T1000 (cell line): ENCODE measurements at places on chromosomes 13 and 19.
A peak's percentile ranks its signal among the peaks of the same experiment; 100 is the strongest.

DNA sequence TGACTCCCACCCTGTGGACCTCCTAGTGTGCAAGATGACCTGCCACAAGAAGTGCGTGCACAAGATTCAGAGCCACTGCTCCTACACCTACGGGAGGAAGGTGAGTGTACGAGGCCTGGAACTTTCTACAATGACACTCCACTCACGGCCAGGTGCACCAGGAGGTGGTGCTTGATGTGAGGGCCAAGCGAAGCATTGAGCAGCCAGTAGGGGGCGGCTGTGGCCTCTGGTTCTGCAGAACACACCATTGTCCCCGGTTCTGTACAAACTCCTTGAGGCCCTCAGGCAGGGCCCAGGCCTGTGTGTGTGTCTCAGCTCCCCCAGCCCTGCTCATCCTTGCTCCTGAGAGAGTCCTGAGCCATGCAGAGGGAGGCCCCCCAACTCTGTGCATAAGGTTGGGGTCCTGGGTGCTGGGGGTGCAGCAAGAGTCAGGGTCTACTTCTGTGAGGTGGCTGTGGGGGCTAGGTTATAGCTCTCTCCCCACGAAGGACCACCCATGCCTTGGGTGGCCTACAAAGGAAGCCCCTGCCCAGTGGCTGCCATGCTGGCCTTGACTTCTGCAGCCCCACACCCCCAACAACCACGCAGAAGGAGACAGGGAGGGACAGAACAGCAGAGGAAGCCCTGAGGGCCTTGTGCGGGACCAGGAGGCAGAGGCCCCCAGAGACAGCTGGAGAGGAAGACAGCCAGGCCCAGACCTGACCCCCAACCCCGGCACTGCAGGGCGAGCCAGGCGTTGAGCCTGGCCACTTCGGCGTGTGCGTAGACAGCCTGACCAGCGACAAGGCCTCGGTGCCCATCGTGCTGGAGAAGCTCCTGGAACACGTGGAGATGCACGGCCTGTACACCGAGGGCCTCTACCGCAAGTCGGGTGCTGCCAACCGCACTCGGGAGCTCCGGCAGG lies 9.7 kb upstream of the USE1 start:
- no peak for DNase-seq

GRCh38 chr13:84500016-84500415 lies 617.7 kb upstream of the SLITRK1 start:
- DNase-seq, result no peak

DNA sequence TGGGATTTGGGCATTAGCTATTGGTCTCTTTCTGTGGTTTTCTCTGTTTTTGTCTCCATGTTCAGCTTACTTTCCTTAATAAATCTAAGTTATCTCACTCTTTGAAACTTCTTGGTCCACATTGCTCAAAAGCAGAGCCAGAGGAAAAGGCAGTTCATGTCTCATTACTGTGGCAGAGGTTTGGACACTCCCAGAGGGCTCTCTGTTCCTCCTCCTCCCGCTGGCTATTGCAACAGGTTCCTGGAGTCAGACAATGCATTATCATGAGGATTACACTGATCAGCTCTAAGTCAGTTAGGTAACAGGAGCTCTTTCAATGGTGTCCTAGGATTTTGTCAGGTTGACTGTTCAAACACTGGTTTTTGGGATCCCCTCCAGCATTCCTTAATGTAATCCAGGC lies 298.8 kb downstream of the NDFIP2 start:
- no peak for DNase-seq

GRCh38 chr19:51440846-51441409 lies 17.3 kb downstream of the SIGLEC8 start:
- no peak for DNase-seq

DNA sequence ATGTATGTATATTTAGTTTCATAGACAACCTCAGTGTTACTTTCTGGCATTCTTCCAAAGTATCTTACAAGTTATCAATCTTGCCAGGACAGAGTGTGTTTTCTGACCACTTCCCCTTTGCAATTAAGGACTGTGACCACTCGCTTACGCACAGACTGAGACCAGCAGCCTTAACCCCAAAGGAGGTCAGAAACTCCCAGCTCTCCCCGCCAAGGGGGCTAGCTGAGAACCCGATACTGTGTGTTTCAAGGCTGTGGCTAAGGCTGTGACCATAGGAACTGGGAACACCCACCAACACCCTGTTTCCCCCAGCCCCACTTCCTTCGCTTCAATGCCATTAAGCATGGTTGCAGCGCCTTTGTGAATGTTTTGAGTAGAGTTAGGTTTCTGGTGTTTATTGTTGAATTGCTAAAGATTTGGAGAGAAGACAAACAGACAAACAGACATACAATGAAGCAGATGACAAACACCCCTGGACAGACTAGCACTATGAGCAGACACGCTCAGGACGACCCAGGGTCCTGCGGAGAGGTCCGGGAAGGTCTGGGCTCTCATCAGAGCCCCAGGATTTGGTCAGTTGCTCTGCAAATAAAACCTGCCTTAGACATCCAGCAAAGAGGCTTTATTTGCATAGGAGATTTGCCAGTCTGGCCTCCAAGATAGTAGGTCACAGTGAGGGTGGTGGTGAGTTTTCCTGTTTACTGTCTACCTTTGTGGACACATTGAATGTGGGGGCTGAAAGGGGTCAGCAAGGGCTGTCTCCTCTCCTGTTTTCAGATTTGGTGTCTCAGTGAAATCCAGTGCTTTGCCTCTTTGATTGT lies 25.0 kb upstream of the TNFSF11 start:
- no peak for DNase-seq

DNA sequence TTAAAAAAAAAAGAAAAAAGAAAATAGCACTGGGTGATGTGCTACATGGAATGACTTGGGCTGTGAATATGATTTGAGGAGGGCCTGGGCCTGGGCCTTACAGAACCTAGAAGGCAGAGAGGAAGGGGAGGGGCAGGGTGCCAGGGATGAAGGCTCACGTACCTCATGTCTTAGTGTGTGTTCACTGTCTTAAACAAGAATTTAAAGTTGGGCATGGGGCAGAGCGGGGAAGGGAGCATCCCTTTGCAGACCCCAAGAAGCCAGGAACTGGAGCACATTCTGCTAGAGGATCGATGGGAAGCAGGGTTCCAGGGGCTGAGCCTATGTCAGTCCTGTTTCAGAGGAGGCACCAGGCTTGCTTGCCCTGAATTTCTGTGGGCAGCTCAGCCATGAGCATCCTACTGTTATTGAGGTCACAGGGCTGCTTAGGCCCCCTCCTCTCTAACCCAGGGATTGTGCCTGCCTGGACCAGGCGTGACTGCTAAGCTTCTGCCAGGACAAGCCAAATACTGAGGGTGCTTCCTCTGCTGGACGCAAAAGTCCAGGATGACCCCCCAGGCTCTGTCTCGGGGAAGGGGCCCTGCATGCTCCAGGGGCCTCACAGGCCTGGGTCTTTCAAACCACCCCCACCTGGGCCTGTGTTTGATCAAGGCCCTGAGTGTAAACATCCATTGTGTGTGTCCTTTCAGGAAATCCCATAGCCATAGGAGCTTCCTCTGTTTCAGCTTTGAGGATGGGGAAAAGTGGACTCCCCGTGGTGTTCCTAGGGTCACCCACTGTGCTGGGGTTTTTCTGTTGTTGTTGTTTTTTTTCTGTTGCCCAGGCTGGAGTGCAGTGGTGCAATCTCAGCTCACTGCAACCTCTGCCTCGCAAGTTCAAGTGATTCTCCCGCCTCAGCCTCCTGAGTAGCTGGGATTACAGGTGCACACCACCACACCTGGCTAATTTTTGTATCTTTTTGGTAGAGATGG lies 4.8 kb downstream of the LSR start:
- DNase-seq, result no peak

GRCh38 chr13:32642858-32643257 lies 56.6 kb downstream of the PDS5B start:
- DNase-seq, result no peak

- peak; percentile 89 for DNase-seq
Observed at GRCh38 chr19:37468961-37469777, at the start of gene ZNF570. ZNF570 (plus strand) TSS chr19:37469356; CDS start chr19:37470355, 999 bp downstream.

- DNase-seq, result no peak
Observed at GRCh38 chr13:100738176-100738855, 63.7 kb upstream of the TMTC4 start.

DNA sequence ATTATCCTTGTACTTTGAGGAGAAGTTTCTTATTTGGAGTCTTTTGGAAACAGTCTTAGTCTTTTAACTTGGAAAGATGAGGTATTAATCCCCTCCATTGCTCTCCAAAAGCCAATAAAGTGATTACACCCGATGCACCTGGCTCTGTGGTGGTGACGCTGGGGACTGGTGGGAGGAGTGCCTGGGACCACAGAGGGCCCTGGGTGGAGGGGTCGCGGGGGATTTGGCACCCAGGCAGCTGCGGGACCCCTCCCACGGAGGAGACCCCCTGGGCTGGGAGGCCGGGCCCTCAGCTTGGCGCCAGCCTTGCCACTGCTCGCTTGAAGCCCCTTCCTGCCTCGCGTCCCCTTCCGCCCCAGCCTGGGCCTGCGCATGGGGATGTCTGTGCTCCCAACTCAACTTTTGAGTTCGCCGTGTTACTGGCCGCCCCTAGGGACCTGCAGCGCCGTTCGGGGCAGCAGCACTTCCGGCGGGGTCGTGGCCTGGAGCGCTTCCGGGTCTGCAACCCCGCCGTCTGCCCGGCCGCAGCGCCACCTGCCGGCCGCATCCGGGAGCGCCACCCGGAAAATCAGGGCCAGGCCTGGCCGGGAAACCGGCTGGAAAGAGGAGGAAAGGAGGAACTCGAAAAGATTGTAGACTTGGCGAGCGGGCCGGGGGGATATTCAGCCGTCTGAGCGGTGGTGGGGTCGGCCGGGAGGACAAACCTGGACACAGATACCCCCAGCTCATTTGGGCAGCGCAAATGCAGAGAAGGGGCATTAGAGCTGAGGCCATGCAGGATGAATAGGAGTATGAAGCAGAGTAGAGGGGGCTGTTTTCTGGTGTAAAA lies 8.4 kb downstream of the PEAK3 start:
- peak; percentile 78 for DNase-seq

DNA sequence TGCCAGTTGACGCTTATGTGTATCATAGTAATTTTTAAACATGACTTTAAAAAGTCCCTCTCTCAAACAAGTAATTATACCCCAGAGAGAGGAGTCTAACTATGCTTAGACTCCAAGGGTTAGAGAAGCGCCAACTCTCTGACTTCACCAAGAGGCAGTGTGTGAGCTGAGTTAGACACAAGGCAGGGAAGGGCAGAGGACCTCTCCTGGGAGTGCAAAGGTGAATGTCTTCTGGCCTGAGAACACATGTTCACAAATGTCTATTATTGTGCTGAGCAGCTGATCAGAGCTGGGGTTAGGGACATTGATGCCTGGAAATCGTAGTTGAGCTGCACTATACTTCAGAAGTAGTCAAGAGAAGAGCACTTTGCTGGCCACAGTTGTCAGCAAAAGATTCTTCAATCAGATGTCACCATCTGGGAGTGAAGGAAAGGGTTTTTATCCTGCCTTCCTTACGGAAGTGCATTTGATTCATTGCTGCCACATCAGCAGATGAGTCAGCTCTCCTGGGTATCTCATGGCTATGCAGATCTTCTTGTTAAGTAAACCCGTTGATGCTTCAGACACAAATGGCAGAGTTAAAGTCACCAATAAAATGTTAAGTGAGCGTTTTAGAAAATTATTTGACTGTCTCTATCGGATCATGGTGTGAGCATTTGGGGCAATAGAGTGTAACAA lies 283.2 kb upstream of the ARGLU1 start:
- no peak for DNase-seq

DNA sequence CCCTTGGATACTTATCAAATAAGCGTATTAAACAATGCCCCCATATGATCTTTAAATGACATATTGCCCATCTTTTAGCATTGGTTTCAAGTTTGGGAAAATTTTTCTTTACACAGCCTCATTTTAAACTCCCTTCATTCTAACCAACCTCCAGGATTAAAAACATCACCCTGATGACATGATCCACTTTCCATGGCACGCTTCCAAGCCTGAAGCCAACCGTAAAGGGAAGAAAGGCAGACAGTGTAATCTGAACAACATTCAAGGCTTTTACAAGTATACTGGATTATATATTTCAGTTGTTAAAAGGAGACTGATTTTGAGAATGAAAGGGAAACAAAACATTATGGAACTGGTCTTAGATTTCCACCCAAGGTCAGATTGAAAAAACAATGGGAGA lies 1721.9 kb downstream of the OLFM4 start:
- DNase-seq, result no peak

DNA sequence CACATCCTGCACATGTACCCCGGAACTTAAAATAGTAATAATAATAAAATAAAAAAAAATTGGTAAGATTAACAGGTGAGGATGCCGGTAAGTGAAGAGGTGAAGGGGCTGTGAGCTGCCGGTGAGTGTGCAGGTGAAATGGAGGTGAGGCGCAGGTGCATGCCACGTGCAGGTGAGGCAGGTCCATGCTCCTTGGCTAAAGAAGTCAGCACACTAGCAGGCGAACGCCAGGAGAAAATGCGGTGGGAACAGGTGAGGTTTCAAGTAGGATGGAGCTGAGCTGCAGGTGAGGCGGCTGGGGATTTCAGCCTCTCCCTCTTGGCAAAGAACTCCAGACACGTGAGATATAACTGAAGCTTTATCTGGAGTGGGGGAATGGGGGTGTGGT lies 7.5 kb upstream of the TNFSF14 start:
- DNase-seq, result no peak

- DNase-seq, result peak; percentile 67
Observed at GRCh38 chr19:4811328-4812131, 20.0 kb downstream of the TICAM1 start.

DNA sequence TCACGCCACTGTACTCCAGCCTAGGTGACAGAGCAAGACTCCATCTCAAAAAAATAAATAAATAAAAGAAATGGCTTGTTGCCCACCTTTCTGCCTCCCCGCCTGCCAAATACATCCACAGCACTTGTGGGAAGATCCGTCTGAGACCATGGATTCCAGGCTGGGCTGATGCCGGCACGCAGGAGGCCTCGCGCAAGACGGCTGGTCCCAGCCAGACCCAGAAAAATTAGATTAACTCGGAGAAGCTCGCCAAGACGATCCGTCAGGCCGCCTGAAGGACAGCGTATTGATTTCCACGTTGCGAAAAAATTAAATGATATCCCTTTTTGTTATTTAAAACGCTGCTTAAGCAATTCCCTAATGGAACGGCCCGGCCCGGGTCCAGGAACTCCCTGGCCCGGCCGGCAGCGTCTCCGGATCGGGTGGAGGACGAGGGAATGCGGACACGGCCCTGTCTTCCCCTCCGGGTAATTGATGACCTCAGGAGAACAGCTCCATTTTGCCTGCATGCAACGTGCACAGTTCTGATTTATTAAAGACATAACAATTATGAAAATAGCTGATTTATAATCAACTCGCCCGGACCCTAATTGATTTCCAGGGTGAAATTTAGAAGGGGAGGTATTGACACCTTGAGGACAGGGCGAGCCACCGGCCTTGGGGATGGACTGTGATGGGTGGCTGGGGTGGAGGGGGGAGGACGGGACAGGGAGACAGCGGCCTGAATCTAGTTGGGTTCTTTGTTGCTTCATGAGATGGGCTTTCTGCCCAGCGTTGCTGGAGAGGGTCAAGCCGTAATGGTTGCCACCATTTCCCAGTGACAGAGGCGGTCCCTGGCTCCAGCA lies 52.1 kb downstream of the ZNRF4 start:
- no peak for DNase-seq
